ENCODE measurements at places on chromosomes 5 and 9. TPM values are rescaled to one million over a fixed set of nuclear protein-coding genes. Genes with fewer than 3 reads are reported as not detected.

DNA sequence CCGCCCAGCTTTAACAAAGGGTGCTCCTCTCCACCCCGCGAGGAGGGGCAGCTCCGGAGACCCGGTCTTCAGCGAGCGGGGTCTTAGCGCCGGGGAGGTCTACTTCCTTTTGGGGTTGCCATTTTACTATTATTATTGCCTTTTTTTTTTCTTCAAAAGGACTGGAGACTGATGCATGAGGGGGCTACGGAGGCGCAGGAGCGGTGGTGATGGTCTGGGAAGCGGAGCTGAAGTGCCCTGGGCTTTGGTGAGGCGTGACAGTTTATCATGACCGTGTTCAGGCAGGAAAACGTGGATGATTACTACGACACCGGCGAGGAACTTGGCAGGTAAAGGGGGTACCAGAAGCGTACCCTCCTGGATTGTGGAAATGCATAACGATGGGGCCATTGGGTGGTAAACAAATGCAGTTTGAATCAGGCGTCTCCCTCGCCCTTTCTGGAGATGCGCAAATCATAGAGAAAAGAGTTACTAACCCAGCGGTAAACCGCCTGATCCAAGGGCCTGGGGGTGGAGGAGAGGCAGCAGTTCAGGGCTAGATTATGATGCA, 1.2 kb downstream of the DAPK1 start:
- no peak for DNase-seq
- no peaks in the 10 kb centered on the region for H3K36me3 ChIP-seq
- H3K27ac ChIP-seq, result peak overlapping the region; percentile 90
- no peaks in the 10 kb centered on the region for H3K27me3 ChIP-seq
- peak overlapping the region; percentile 92 for H3K4me3 ChIP-seq
- H3K4me1 ChIP-seq, result peaks cover 16% of the 10 kb centered on the region

GRCh38 chr9:21933281-21933680, 60.9 kb downstream of the CDKN2A start:
- DNase-seq, result no peak
- no peak overlapping the region for H3K4me3 ChIP-seq
- no peak overlapping the region for H3K27ac ChIP-seq

DNA sequence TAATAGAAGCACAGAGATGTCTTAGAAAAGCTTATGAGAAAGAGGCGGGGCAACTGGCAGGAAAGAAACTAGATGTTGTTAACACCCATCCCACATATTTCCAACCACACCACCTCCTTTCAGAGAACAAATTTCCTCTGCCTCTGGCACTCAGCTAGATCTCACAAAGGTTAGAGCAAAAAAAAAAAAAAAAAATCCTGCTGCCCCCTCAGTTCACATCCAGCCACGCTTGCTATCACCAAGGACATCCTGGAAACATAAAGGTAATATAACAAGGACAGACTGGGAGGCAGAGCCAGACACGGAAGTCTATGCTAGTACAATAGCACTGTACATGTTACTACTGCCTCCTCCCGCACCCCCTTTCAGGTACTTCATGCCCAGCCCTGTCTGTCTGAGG, 238.0 kb upstream of the PTGER4 start:
- no peaks in the 10 kb centered on the region for H3K27me3 ChIP-seq
- no peak overlapping the region for H3K4me3 ChIP-seq
- peak; percentile 14 for DNase-seq

- H3K4me3 ChIP-seq, result peak overlapping the region; percentile 85
- no peaks in the 10 kb centered on the region for H3K27me3 ChIP-seq
- peaks cover 33% of the 10 kb centered on the region for H3K4me1 ChIP-seq
- H3K27ac ChIP-seq, result peak overlapping the region; percentile 100
- DNase-seq, result no peak
These were observed 1.2 kb upstream of the RNF44 start for GRCh38 chr5:176538230-176538988.

DNA sequence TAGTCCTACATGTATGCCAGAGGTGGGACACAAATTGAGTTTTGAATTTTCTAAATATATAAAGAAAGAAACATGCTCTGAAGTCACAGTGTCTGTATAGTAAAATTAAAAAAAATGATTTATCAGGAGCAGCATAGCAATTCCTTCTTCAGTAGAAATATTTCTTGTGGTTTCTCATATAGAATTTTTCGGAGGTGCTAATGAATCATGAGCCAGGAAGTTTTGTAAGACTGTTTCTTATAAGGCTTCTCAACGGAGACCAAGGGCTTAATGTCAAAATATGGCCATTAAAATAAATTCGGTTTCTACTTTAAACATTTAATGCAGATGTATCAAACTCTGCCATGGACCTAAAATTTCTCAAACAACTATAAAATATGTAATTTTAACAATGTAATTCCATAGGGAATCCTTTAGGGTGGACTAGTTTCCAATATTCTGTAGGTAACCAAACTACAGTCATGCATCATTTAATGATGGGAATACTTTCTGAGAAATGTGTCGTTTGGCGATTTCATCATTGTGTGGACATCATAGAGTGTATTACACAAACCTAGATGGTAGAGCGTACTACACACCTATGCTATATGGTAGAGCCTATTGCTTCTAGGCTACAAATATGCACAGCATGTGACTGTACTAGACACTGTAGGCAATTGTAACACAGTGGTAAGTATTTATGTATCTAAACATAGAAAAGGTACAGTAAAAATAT, 66.3 kb downstream of the ANKRD55 start:
- H3K4me1 ChIP-seq, result peaks cover 34% of the 10 kb centered on the region
- no peaks in the 10 kb centered on the region for H3K36me3 ChIP-seq
- H3K4me3 ChIP-seq, result no peak overlapping the region
- no peaks in the 10 kb centered on the region for H3K27me3 ChIP-seq

DNA sequence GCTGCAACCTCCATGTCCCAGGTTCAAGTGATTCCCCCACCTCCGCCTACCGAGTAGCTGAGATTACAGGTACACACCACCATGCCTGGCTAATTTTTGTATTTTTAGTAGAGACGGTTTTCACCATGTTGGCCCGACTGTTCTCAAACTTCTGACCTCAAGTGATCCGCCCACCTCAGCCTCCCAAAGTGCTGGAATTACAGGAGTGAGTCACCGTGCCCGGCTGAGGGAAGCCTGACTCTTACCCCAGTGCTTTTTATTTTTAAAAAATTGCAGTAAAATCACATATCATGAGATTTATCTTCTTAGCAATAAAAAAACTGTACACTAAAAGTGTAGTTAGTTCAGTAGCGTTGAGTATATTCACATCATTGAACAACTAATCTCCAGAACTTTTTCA, 105.3 kb downstream of the SLIT3 start:
- H3K4me3 ChIP-seq, result no peak overlapping the region
- no peaks in the 10 kb centered on the region for H3K36me3 ChIP-seq
- no peaks in the 10 kb centered on the region for H3K27me3 ChIP-seq
- no peaks in the 10 kb centered on the region for H3K4me1 ChIP-seq

GRCh38 chr5:151164687-151165392, 7.3 kb upstream of the ANXA6 start:
- no peaks in the 10 kb centered on the region for H3K27me3 ChIP-seq
- H3K4me3 ChIP-seq, result no peak overlapping the region
- DNase-seq, result peak; percentile 85
- peaks cover 8% of the 10 kb centered on the region for H3K4me1 ChIP-seq

DNA sequence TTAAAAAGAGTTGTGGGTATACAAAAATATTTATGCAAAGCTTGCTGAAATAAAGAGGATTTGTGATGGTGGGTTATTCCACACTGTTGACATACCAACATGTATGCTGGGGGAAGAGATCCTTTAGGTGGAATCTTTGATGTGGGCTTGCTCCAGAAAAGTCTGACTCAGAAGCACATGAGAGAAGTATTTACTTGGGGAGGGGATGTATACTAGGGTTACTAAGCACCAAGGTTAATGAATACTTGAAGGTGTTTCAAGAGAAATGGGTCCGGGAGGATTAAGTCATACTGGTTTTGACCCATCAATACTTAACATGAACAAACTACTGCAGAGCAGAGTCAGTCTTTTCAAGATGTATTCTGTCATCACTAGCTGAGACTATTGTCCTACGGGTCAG, 316.4 kb upstream of the GRIN3A start:
- H3K4me3 ChIP-seq, result no peak overlapping the region
- no peak for DNase-seq
- H3K36me3 ChIP-seq, result no peaks in the 10 kb centered on the region
- no peak overlapping the region for H3K27ac ChIP-seq

- no peaks in the 10 kb centered on the region for H3K4me1 ChIP-seq
- DNase-seq, result no peak
- H3K4me3 ChIP-seq, result no peak overlapping the region
- no peak overlapping the region for H3K27ac ChIP-seq
These were observed 60.9 kb upstream of the GDNF start for GRCh38 chr5:37900692-37901091.

The DBH gene
- 0.28 TPM for total RNA-seq

- peak; percentile 43 for DNase-seq
- no peak overlapping the region for H3K27ac ChIP-seq
- no peaks in the 10 kb centered on the region for H3K27me3 ChIP-seq
- peaks cover 18% of the 10 kb centered on the region for H3K4me1 ChIP-seq
- H3K4me3 ChIP-seq, result no peak overlapping the region
These were observed 209.5 kb downstream of the CD180 start for GRCh38 chr5:66987126-66987525.

DNA sequence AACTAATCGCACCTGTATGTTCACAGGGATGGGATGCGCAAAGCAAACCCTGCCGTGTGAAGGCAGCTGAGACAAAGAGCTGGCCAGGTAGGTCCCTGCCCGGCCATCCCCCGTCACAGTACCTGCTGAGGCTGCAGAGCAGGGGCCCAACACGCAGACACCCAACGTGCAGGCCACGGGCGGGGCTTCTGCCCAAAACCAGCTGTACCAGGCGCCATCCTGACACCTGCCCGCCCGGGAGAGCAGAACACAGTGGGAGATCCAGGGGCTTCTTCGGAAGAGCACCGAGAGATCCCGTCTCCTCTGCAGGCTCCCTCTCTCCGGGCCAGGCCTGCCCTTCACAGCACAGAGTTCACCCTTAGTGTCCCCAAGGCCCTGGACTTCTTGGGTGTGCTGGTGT, 28.4 kb downstream of the ABO start:
- H3K4me3 ChIP-seq, result no peak overlapping the region
- no peak for DNase-seq
- H3K4me1 ChIP-seq, result no peaks in the 10 kb centered on the region
- no peak overlapping the region for H3K27ac ChIP-seq
- no peaks in the 10 kb centered on the region for H3K36me3 ChIP-seq

The PCSK1 gene
- total RNA-seq, result 0.09 TPM

DNA sequence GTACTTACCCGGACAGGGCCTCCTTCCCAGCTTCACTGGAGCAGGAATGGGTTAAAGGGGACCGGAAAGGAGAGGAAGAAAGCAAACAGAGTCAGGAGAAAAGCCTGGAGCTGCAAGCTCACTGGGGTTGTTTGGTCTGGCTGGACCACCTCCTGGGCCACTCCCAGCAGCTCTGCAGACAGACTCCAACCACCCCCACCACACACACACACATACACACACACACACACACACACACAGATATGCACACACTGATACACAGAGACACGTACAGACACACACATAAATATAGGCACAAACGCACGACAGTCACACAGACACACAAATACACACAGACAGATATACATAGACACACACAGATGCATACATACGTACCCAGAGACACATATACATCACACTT, 34.9 kb upstream of the SYNPO start:
- H3K27ac ChIP-seq, result no peak overlapping the region
- H3K4me1 ChIP-seq, result peaks cover under 1% of the 10 kb centered on the region
- no peak for DNase-seq
- H3K4me3 ChIP-seq, result no peak overlapping the region
- no peaks in the 10 kb centered on the region for H3K36me3 ChIP-seq
- no peaks in the 10 kb centered on the region for H3K27me3 ChIP-seq
